ENCODE measurements at places on chromosomes 13 and 19.

- DNase-seq, result no peak
Measured at GRCh38 chr19:48630296-48631063, 6.7 kb downstream of the DBP start.

DNA sequence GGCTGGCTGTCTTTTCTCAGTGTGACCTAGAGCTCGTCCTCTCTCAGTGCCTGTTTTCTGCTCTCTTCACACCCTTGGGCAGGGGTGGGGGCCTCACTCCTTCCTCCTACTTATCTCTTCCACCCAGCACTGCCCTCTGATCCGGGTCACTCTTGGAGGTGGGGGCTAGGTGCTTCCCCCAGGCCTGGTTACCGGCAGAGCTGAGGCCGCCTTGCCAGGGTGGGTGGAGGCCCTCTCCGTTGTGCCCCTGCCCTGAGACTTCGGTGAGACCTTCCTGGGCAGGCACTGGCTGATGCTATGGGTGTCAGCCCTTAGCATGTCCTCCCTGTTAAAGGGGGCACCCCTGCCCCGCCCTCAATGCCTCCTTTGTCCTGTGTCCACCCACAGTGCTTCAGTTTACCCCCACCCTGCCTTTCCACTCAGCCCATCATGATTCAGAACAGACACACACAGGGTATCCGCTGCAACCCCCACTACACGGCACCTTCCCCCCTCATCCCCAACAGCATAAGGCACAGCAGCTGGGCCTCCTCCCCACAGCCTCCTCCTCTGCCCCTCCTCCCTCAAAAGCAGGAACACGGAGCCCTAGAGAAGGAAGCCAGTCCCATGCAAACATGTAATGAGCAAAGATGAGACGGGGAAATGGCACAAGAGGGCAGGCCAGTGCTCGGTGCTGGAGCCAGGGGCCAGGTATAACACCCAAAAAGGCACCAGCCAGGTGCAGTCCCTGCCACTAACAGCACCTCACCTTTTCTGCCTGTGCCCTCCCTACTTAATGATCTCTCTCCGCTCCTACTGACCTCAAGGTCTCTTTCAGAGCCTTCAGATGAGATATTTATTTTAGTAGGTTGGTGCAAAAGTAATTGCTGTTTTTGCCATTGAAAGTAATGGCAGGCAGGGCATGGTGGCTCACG is 9.8 kb downstream of the ZGLP1 start:
- no peak for DNase-seq

DNA sequence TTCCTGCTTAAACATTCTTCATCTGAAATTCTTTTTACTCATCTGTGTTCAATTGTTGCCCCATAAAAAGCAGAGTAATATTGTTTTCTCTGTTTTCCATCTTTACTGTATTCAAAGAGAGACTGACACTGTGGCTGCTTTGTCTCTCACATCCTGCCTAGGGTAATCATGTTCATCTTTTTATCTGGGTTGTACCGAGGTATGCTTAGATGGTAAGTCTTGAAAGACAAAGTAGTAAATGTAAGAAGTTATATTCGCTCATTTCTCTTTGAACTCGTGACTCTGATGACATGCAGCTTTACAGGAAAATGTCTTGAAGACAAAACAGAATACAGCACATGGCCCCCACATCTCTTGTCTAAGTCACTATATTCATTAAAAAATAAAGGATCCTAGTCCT is 20.0 kb upstream of the CYSLTR2 start:
- no peak for DNase-seq

GRCh38 chr19:1087813-1088415 is 7.3 kb downstream of the POLR2E start:
- no peak for DNase-seq

DNA sequence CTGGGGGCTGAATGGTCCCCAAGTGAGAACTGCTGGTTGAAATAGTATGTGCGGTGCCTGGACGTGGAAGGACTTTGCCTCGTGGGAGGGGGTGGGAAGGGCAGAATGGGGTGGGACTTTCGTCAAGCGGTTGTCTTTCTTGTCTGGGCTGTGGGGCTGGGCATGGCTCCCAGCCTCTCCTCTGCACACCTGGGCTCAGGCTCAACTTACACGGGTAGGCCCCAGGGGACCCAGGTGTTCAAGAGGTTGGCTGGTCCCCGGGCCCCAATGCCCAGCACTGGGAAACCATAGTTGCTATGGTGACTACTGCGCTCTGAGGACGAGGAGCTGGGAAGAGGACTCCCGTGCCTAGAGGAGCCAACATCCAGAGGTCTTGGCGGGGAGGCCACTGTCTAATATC is 7.3 kb downstream of the NWD1 start:
- DNase-seq, result no peak

GRCh38 chr13:83515268-83516015 is 366.8 kb downstream of the SLITRK1 start:
- DNase-seq, result no peak

DNA sequence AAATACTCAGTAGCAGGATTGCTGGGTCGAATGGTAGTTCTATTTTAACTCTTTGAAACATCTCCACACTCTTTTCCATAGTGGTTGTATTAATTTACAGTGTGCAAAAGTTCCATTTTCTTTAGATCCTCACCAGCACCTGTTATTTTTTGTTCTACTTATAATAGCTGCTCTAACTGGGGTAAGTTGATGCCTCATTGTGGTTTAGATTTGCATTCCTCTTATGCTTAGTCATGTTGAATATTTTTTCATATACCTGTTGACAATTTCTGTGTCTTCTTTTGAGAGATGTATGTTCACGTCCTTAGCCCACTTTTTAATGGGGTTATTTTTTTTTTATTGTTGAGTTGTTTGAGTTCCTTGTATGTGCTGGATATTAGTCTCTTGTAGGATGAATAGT is 144.6 kb downstream of the NBEA start:
- DNase-seq, result no peak

DNA sequence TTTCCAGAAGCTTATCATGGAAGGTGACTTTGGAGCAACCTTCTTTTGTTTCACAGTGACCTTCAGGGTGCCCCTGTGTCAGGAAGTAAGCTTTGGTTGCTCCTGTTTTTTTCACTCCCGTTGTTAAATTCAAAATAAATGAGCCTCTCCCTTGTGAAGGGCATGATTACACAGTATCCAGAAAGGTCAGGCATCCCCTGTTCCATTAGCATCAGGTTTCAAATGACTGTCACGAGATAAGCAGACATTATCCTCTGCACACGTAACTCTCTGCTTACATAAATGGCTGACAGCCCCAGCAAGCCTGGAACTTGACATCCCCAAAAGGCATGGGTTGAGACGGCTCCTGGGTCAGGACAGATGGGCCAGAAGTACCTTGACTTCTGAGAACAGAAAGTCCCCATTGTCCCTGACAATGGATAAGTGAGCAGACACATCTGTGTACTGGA is 52.0 kb downstream of the RAB20 start:
- peak; percentile 52 for DNase-seq

GRCh38 chr13:111860231-111860552 is 206.8 kb upstream of the SOX1 start:
- DNase-seq, result no peak

- DNase-seq, result no peak
Measured at GRCh38 chr13:34401696-34402095, 540.4 kb upstream of the NBEA start.

- no peak for DNase-seq
Measured at GRCh38 chr13:24097064-24097463, 63.5 kb upstream of the SPATA13 start.

- DNase-seq, result no peak
Measured at GRCh38 chr13:74646091-74646490, 511.9 kb upstream of the KLF12 start.

DNA sequence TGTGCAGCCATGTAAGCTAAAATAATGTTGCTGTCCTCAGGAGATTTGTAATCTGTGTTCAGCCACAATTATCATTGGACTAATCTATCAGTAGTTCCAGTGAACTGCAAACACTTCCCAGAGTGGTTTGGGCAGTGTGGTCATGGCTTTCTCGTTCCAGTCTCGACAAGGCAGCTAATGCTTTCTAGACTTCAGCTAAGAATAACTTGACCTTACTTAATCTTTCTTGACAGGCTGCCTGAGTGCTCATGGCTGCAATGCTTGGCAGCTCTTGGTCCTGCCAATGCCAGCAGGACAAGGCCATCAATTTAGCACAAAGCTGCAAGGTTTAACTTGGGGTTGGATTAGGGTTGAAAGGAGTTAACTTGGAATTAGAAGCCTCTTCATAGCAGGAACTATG is 32.8 kb downstream of the ATP12A start:
- DNase-seq, result no peak

GRCh38 chr19:1108291-1109031 is 4.7 kb downstream of the GPX4 start:
- DNase-seq, result no peak

All from NCI-H524 treated with DMSO at 0.1 percent for 48 hours (cell line).